ENCODE measurements at places on chromosomes 12 and 14. TPM values are rescaled to one million over a fixed set of nuclear protein-coding genes. Genes with fewer than 3 reads are reported as not detected.

DNA sequence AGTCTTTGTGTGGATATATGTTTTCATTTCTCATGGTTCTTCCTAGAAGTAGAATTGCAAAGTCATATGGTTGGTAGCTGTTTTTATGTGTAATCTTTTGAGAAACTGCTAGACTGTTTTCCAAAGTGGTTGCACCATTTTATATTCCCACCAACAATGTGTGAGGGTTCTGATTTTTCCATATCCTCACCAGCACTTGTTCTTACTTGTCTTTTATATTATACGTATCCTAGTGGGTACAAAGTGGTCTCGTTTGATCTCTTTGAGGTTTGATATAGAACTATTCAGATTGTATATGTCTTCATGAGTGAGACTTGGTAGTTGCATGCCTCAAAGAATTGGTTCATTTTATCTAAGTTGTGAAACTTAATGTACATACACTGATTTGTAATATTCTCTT, 91.3 kb downstream of the BEGAIN start:
- no peak for DNase-seq

DNA sequence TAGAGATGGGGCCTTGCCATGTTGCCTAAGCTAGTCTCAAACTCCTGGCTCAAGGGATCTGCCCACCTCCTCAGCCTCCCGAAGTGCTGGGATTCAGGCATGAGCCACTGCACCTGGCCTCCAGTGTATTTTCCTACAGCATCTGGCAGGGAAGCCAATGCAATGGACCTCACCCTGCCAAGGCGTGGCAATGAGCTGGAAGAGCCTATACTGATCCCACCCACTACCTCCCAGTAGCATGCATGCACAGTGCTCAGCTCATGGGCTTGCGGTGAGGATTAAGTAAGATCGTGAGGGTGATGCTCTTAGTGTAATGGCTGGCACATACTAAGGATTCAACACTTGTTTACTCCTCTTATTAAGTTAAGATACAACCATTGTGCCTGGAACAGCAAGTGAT, 69.7 kb downstream of the PHLDA1 start:
- DNase-seq: no peak

OASL gene
- 0.22 TPM for total RNA-seq

- DNase-seq: no peak
Measured at GRCh38 chr12:68345763-68346162, 13.6 kb upstream of the MDM1 start.

- DNase-seq: peak; percentile 95
Measured at GRCh38 chr12:92561543-92561899, 141.3 kb upstream of the PLEKHG7 start.

DNA sequence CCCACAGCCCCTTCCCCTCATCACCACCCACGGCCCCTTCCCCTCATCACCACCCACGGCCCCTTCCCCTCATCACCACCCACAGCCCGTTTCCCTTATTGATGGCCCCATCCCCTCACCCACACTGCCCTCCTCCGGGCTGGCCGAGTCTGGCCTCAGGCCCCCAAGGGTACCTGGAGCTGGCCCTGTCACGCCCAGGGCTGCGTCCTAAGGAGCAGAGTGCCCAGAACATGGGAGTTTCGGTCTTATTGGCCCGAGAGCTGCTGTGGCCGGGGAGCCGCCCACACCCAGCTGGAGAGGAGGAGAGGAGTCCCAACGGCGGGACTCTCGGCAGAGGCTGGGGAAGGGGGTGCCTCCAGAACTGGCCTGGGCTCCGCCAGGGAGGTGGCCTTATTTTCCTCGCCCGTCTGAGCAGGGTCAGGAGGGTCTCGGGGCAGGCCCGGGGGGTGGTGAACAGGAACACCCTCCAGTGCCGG, 182.3 kb downstream of the KIF26A start:
- no peak for DNase-seq

DEPDC4 gene
- 0.20 TPM for total RNA-seq

GRCh38 chr14:50099335-50099734, 17.0 kb downstream of the VCPKMT start:
- DNase-seq: no peak

GRCh38 chr12:59500915-59501314, 94.9 kb upstream of the SLC16A7 start:
- no peak for DNase-seq

DNA sequence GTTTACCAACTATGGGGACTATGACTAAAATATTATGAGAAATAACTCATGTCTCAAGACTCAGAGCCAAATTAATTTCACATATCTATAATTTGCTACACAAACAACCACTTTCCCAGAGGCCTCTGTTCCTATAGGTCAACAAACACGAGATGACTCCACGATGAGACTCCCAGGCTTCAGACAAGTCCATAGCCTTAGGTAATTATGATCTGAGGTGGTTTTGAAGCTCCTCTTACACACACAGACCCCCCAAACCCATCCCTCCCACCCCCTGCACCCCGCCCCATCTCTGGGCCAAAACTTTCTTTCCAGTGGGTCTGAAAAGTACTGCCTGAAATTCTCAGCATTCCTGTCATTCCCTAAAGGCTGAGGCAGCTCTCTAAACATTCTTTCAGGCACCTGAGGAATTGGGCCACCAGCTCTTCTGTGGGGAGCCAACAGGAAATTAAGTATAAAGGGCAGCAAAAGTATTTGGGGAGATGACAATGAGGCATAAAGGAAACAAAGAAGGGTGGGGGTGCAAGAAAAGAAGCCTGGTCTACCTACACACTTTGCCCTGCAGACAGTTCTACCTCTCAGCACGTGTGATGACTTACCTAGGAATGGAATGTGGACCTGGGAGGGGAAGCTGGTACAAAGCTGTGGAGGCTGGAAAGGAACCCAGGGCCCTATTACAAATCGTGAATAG, 143.6 kb downstream of the PAWR start:
- peak; percentile 82 for DNase-seq

Measured in lung microvascular endothelial cell (primary cell).